ENCODE measurements at places on chromosomes 4 and X.
A peak's percentile ranks its signal among the peaks of the same experiment; 100 is the strongest.

DNA sequence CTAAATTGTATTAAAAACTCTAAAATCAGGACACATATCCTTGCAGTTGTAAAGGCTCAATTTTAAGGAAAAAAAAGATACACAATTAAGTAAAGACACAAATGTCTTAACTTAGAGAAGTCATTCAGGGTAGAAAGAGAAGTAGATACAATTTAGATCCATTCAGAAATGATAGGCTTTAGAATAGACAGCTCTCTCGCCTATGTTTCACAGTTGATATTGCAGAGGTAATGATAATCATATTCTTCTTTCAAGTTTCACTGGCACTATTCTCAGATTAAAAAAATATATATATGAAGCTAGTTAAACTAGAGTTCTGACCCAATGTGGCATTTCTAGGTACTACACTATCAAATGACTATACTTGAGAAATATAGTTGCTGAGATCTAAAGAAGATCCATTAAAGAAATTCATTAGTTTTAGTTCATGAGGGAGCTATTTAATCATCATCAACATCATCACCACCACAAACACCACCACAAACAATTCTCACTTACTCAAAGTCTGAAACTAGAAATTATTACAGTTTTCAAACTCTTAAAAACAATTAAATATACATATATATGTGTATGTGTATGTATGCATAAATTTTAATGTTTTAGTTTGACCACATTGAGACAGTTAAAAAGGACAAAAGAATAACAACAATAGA is 93.1 kb downstream of the ANTXR2 start:
- no peak for DNase-seq

GRCh38 chrX:31215277-31215815 is 143.5 kb upstream of the FTHL17 start:
- DNase-seq, result no peak

DNA sequence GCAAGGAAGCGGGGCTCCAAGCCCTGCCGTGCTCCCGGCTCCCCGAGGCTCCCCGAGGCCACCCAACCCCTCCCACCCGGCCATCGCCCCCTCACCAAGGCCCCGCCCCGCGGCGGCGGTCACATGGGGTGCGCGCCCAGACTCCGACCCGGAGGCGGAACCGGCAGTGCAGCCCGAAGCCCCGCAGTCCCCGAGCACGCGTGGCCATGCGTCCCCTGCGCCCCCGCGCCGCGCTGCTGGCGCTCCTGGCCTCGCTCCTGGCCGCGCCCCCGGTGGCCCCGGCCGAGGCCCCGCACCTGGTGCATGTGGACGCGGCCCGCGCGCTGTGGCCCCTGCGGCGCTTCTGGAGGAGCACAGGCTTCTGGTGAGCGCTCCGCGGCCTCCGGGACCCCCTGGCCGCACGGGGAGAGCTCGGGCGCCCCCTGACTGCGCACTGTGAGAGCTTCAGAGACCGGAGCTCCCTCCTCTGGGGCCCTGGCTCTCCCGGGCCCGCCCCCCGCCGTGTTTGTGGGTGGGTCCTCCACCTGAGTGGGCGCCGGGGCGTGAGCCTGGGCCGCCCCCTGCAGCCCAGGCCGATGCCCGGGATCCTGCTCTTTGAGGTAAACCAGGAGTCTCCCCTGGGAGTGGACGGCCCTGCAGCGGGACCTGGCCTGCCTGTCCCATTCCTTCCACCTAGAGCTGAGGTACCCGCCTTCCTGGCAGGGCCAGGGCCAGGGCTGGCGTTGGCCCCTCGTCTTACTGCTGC is at the start of gene IDUA:
Gene IDUA (plus strand): TSS at position 166 of the 745 bp plus-strand sequence. CDS start 41 bp downstream, at position 207.
- peak; percentile 40 for DNase-seq

DNA sequence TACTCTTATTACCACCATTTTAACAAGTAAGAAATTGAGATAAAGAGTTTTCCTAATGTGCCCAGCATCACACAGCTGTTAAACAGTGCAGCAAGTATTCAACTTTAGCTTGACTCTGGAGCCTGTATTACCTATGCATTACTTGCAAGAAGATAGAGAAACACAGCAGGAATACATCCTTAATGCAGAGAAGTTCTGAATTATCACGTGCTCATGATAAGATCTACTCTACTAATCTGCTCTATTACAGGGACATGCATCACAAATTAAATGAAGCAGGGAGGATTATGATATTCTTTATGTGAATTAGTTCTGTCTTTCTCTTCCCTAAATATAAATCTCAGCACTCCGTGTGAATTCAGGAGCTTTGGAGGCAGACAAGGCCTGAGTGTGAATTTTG is 39.0 kb upstream of the PDGFC start:
- no peak for DNase-seq

DNA sequence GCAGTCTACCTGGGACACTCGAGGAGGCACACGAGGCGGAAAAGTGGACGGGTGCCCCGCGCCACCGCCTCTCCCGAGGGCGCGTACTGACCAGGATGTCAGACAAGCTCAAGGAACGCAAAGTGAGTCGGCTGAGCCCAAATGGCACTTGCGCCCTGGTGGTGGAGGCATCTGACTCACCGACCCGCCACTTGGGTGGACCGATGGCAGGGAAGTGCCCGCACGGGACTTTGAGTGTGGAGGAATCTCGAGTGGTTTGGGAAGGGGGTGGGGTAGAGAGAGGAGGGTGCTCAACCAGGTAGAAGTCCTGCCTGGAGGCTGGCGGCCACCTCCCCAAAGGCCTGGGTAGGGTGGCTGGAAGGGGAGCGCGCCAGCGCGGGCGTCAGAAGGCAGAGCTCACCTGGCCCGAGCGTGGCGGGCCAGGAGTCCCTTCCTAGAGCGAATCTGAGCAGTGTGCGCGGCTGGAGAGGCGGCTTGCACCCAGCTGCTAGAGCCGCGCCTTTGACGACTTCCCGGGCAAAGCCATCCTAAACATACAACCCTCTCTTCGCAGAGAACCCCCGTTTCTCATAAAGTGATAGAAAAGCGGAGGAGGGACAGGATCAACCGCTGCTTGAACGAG is 655 bp downstream of the HELT start:
- no peak for DNase-seq

DNA sequence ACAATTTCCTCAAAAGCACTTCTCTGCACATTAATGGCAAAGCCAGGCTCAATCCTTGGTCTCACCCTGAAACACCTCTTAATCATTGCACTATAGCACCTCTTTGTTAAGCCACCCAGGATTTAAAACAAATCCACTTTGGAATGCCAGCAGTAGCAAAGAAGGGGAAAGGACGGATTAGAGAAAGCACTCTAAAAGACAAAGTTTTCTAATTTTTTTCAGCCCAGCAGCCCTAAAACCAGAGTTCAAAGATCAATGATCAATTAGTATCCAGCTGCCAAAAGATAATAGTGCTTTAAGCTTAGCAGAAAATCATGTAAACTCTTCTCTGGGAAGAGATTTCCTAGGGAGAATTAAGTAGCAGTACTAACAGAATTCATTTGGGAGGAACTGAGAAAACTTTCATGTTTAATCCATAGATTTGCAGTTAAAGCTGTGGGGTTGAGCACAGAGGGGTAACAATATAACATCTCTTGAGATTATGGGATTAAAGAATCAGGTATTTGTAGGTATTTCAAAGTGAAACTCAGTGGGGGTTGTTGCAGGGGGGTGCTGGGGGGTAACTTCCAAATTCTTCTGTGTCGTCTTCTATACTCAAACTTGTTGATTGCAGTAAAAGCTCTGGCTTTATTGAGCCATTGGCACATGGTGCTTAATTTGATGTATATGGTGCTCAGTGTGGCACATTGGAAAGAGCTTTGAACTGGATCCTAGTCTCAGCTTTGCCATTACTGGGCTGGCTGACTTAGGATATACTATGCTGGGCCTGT is 61.8 kb downstream of the LRRC66 start:
- DNase-seq, result no peak

DNA sequence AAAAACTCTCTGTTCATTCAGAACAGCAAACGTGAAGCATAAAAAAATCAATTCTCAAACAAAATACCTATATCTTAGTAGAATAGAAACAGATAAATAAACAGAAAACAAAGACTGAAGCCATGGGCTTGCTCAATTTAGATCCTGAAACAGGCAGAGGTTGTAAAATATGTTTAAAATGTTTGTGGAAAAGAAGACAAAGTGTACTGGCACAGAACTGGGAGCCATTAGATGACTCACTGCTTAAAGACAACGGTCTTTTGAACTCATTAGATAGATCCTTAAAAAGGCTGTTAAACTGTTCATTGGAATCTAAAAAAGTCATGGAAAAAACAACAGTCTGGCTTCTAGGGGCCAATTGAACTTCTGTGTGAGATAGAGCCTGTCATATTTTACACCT is 247.0 kb upstream of the NDST4 start:
- no peak for DNase-seq

DNA sequence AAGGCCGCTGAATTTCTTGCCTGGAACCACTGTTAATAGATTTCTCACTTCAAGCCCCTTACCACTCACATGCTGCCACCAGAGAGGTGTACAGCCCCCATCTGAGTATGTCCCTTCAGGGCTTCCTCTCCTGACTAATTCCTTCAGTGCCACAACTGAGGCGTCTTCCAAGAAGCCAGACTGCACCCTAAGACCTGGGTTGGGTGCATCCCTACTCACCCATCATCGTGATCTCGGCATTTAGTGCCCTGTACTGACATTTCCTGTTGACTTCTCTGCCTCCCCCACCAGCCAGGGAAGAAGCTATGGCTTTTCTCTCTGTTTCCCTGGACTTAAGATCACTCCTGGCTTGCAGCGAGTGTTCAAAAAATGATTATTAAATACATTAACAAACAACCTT is 40.4 kb upstream of the MAP3K15 start:
- no peak for DNase-seq

DNA sequence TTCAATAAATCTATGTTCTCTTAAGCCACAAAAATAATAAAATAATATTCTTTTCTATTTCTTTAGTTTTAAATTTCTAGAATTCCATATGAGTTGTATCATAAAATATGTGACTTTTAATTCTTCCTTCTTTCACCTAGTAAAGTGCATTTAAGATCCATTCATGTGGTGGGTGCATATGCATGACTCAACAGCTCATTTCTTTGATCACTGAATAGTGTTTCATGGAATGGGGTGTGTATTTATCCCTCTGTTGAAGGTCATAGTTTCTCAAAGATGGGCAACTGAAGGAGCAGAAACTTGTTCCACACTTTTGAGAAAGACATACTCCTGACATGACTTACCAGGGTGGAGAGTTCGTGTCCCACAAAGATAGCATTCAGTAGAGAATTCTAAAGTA is 1230.3 kb upstream of the AGA start:
- no peak for DNase-seq

- no peak for DNase-seq
These were observed 37.7 kb downstream of the FHDC1 start for GRCh38 chr4:152973629-152974467.

DNA sequence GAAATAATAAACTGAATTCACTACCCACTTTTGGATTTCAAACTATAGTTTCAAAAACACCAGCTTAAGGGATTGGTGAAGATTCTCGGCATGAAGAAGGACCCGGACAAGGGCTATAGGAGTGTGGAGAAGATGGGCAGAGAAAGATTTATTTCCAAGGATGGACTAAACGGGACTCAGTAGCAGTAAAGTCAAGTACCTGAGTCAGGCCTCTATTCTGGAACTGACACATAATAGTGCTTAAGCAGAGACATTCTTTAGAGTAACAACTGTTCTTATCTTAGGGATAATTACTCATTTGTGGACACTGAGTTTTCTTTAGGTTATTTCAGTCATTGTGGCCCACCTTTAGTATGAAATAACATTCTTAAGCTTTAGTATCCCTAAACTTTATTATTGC is 134.6 kb downstream of the GATB start:
- DNase-seq, result no peak

DNA sequence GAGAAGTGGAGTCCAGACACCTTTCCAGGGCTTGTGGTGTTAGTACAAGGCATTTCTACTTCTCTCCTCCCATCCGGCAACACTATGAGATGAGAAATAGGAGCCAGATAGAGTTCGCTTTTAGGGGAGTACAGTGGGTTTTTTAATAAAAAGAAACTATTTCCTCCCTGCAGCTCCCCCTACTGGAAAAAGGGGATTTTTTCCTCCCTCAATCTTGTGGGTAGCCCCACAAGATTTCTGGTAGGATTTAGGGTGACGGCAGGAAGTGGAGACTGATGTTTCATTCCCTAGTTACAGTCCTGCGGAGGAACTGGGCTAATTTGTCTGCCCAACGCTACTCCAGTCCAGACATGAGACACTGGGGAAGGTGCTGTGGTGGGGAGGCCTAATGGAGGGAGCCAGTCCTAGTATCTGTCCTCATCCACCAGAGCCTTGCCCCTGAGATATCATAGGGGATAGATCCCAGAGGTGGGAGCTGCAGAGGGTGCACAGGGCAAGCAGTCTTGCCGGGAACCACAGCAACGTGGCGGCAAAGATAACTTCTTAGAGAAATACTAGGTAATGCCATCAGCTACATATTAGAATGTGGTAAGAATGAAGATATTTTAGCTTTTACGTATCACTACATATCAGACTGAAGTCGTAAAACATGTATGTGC is 45.5 kb upstream of the PRKG2 start:
- no peak for DNase-seq

GRCh38 chr4:160848901-160849760 is 1314.7 kb downstream of the FSTL5 start:
- no peak for DNase-seq

DNA sequence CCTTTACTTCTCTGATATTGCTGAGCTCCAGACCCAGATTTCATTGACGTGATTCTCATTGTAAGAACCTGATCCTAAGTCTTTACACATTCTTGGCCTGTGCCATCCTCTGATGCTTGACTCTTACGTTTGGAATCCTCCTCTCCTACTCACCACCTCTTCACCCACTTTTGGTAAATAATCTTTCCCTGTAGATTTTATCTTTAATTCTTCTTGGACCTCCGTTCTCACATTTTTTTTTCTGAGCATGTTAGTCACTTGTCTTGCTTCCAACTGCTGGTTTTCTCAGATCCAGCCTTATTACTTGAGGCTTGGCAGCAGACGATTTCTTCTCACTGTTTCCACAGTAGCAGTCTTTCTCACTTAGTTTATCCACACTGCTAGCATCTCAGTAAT is 12.4 kb upstream of the SH3RF1 start:
- DNase-seq, result no peak

GRCh38 chr4:89757154-89757719 is 79.7 kb downstream of the SNCA start:
- peak; percentile 55 for DNase-seq

- DNase-seq, result no peak
These were observed 2.4 kb downstream of the SLC2A9 start for GRCh38 chr4:10018818-10019461.

DNA sequence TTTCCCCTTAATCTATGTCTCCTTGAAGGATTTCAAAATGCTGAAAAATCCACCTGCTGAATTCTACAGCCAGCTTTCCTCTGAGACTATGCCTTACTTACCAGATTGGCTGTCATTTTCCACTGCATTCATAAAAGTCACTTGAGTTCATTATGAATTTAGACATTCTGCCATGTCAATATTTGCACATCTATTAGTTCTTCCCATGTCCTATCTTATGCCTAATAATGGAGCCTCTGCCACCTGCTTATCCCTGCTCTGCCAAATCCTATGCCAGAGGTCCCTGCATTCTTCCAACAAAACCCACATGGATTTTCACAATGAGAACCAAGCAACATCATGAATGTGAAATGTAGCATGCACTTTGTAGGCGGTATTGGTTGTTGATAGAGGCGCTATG is 42.6 kb downstream of the GASK1B start:
- no peak for DNase-seq
